ENCODE measurements at places on chromosomes 11 and 22.

DNA sequence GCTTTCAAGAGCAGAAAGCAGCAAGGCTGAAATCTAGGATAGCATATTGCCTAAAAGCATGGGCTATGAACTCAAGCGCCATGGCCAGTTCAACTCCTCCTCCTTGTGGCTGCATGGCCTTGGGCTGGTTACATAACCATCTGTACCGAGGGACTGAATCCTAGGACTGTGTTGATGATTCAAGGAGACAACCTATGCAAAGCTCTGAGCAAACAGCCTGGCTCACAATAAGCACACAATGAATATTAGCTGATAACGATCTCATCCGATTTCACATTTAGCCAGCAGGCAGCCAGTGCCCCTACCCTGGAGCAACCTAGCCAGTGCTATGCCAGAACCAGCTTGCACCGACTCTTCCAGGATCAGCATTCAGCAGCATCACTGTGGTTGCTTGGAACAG is 698.4 kb downstream of the TBC1D22A start:
- DNase-seq: no peak

DNA sequence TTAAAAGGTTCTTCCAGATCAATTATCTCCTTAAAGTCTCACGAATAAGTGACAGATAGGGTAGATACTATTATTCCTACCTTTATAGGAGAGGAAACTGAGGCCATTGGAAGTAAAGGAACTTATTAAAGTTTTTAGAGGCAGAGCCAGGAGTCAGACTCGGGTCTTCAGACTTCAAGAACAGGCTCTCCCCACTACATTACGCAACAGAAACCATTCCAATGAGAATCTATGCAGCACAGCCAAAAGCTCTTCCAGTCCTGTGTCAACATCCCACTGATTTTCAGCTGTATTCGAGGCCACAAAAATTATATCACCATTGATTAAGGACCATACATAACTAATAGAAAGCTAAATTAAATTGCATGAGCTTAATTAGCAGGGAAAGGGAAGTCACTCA is 77.4 kb downstream of the RELT start:
- no peak for DNase-seq

DNA sequence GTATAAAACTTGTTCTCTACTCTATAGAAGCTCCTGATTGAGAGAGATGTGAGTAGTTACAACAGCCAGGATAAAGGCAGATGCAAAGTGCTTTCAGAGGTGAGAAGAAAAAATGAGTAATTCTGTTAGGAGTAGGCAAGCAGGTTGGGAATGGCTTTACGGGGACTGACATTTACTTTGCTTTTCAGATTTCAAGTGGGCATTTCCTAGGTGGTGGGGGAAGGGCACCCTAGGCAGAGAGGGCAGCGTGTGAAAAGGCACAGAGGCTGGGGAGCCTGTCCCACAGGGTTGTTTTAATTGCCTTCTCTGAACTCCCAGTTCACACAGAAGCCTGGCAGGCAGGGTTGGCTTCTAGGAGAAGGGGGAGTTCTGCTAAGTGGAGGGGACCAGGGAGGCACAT is 106.5 kb downstream of the NAV2 start:
- DNase-seq: no peak

DNA sequence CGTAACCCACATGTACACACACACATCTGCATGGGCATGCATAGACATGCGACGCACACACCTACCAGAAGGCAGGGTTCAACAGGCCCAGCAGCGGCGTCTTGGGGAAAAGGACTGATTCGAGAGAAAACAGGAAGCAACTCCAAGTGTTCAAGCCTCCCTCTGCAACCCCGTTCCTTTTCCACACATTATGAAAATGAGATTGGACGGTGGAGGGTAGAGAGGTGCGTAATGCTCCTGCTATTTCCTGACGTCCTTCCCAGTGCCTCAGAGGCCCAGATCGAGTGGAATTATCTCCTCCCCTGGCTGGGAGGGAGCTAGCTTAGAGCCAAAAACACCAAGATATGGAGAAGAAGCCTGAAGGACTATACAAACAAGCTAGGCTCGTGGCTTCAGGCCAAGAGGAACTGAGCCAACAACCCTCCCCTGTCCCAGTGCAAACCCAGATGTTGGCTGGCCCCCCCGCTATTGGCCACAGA is 289.2 kb downstream of the MN1 start:
- peak; percentile 65 for DNase-seq

GRCh38 chr11:132719684-132720083 is 812.6 kb downstream of the OPCML start:
- DNase-seq: no peak

GRCh38 chr11:77617892-77618291 is 19.7 kb downstream of the CLNS1A start:
- no peak for DNase-seq

Measured in lower leg skin (tissue), 4 donors.